ENCODE measurements at places on chromosomes 6 and 20.

DNA sequence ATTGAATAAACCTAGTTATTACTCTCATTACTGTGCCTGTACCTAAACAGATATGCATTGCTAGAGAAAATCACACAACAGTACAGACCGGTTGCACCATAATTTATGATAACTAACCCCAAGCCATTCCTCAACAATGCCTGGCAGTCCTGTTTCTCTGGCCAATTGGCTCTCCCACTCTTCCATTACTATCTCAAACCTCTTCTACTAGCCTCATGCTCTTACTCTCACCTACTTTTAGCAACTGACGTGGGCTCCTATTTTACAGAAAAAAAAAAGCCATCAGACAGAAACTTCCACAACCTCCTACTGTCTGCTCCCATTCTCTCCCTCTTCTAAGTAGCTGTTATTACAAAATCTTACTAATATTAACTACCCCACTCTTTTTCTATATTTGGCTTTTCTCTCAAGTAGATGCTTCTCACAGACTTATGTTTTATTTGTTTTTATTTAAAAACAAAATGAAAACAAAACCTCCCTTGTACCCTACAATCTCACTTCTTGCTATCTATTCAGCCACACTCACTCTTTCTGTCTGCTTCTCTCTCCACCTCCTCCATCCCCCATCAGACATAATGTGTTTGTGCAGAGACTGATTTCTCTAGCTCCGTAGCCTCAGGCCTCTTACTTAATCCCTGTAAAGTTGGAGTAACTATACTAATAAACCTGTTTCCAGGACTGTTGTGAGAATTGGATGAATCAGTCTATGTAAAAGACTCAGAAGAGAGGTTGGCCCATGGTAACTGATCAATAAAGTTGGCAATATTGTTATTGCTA lies 9.1 kb downstream of the GOPC start:
- DNase-seq: no peak

DNA sequence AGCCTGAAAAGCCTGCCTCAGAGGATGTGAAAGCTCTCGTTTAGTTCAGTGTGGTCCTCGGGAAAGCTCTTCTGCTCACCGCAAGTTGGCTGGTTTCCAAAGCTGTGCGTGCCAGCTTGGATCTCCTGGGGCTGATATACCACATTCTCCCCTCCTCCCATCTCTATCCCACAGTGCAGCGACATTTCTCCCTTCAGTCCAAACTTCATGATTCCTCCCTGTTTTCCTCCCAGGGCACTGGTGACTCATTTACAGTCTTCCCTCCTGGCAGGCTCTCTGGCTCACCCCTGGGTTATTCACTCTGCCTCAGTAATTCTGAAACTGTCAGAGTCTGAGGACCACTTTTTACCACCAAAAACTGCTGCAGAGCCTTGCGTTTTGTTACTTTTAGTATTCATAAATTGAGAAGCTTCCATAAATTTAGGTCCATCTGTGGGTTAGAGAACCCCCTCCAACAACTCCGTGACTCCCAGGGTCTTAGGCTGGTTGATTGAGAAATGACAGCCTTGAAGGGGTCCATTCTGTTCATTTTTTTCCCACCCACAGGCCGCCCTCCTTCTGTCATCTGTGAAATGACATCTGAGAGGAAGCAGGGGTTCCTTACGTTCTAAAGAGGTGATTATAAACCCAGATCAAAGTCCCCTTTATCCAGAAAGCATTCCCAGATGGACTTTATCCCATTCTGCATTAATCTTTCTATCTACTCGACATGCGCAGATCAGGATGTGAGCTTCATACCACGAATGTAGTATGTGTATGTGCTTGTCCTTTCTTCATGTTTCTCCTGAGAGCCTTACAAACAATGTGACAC lies 6.1 kb downstream of the TRIM10 start:
- DNase-seq: no peak

DNA sequence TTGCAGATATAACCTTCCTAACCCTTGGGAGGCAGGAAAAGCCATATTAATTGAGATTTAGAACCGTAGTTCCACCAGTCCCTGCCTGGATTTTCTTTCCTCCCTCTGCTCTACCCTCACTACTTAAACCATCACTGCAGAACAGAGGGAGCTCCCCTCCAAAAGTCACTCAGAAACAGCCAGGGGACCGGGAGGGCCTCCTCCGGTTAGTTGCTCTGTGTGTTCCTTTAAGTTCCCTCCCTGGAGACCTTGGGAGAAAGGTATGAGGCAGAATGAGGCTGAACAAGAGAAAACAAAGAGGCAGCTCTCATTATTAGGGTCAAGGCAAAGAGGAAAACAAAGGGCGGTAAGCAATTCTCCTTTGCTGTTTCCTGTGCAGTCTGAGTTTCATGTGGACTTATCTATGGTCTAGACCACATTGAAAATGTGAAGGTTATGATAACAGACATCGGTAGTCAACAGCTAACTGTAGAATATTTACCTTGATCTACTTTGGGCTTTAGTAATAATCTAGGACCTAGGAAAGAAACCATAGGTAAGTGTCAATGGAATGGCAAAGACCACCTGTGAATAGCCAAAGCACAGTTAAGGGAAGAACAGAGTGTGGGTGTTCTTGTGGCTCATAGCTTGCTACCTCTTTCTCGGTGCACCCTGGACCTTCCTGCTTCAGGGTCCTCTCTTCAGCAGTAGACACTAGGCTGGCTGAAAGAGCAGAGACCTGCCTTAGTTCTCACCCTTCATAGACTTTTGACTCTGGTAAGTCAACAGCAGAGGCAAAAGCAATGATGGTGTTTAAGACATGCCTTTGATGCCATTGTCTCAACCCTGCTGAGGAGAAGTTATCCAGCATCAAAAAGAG lies 250.9 kb upstream of the CITED2 start:
- no peak for DNase-seq

GRCh38 chr6:123715006-123715863 lies 78.5 kb upstream of the TRDN start:
- DNase-seq: no peak

GRCh38 chr6:148192310-148192709 lies 150.3 kb upstream of the SASH1 start:
- DNase-seq: peak; percentile 49

- DNase-seq: no peak
These were observed 81.8 kb downstream of the FYN start for GRCh38 chr6:111791415-111791814.

DNA sequence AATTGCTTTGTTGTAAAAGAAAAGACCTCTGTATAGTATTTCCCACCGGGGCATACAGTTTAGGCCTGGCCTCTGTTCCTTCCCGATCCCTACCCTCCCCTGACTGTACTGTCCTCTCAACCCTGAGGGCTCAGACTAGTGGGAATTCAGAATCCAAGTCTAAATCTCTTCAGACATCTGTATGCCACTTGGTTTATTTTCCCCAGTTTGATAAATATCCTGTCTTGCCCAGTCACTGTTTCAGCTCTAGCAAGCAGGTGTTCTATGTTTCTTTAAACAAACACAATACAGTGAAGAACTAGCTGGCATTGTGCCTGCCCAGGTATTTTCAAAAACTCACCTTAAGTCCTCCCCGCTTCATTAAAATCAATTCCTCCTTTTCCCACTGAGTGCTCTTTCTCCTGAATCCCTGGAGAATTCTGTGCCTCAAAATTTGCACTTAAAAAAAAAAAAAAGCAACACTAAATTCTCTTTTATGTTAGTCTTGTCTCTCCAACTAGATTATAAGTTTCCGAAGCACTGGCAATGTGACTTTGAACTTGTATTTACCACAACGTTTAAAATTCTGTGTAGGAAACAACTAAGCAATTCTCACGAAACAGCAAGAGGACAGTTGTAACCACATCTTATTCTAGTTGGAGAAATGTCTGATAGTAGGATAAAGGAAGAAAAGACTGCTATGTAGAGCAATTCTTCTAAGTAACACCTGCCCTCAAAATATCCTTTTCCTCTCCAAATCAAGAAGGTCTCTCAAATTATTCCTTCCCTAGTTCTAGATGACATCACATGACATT lies 112.0 kb upstream of the CARMIL1 start:
- DNase-seq: no peak

- no peak for DNase-seq
These were observed 381.0 kb upstream of the SASH1 start for GRCh38 chr6:147961481-147962141.

DNA sequence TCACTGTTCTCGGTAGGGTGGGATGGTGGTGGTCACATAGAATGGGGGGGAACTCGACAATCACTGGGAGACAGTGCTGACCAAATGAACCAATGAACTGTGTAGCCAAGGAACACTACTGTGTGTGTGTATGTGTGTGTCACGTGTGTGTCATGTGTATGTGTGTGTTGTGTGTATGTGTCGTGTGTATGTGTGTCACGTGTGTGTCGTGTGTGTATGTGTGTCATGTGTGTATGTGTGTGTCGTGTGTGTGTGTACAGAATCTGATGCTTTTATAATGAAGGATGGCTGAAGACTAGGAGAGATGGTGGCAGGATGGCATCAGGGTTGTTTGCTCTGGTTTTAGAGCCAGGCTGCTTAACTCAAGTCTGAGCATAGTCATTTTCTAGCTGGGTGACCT lies 99.1 kb upstream of the DUSP22 start:
- DNase-seq: no peak

All from ureter (tissue), 1 donor.